Thyroid gland (tissue), 4 donors: ENCODE measurements at places on chromosomes 11 and 22. TPM values are rescaled to one million over a fixed set of nuclear protein-coding genes. Genes with fewer than 3 reads are reported as not detected.

Gene NCAM1
- total RNA-seq: 120 TPM

Gene APOBEC3C
- 8.3 TPM for total RNA-seq

Gene TRPM5
- 2.4 TPM for total RNA-seq

Gene OR56A5
- total RNA-seq: not detected

Gene SLC15A3
- total RNA-seq: 6.3 TPM

DNA sequence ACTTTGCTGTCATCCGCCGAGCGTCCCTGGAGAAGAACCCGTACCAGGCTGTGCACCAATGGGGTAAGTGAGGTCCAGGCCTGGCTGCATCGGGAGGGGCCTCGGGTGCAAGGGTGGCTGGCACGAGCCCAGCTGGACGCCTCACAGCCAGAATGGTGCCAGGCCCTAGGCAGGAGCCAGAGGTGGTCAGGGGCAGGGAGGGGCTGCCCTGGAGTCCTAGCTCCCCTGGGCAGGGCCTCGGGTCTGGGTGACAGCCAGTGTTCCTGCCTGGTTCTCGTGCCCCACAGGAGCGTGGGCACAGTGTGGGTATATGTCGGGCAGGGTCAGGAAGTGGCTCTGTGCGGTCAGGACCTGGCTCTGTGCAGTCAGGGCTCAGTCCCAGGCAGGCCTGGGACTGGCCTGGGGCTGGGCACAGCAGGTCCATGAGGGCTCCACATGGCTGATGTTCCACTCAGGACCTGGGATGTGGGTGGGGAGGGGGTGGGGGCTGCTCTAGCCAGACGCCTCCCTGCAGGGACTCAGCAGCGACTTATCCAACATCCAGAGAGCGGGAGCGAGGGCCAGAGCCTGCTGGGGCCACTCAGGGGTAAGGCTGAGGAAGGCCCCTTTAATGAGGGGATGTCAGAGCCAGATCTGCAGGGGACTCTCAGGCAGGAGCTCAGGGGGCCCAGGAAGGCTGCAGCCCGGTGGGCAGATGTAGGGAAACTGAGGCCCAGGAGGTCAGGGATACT, 1.2 kb downstream of the TSPAN32 start:
- DNase-seq: peak; percentile 64
- no peaks in the 10 kb centered on the region for H3K36me3 ChIP-seq
- H3K4me3 ChIP-seq: no peak overlapping the region
- H3K27me3 ChIP-seq: no peaks in the 10 kb centered on the region
- peaks cover 10% of the 10 kb centered on the region for H3K4me1 ChIP-seq

DNA sequence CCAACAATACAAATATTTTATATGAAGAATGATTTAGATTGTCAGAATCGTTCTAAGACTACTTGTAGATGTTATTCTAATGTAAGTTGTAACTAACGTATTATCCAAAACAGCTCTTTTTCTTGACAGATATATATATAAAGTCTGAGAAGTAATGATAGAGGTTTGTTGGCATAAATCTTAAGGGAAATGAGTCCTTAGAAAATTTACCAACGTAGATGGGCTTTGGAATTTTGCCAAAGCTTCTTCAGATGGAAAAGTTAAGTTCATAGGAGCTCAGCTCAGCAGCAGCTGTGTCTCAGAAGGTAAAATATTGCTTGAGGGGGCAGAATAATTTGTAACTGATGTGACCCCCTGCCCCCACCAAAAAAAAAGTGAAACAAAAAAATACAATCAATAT, 66.7 kb downstream of the BID start:
- DNase-seq: no peak
- H3K36me3 ChIP-seq: no peaks in the 10 kb centered on the region
- no peak overlapping the region for H3K4me3 ChIP-seq

- H3K36me3 ChIP-seq: no peaks in the 10 kb centered on the region
- no peak overlapping the region for H3K4me3 ChIP-seq
- DNase-seq: no peak
- no peaks in the 10 kb centered on the region for H3K27me3 ChIP-seq
- no peak overlapping the region for H3K27ac ChIP-seq
- H3K4me1 ChIP-seq: no peaks in the 10 kb centered on the region
These were observed 929.8 kb upstream of the CNTN5 start for GRCh38 chr11:98090861-98091505.

- no peaks in the 10 kb centered on the region for H3K27me3 ChIP-seq
- no peaks in the 10 kb centered on the region for H3K36me3 ChIP-seq
- DNase-seq: no peak
- H3K4me1 ChIP-seq: peaks cover 7% of the 10 kb centered on the region
- H3K4me3 ChIP-seq: no peak overlapping the region
These were observed 110.9 kb downstream of the RASSF10 start for GRCh38 chr11:13119941-13120520.

DNA sequence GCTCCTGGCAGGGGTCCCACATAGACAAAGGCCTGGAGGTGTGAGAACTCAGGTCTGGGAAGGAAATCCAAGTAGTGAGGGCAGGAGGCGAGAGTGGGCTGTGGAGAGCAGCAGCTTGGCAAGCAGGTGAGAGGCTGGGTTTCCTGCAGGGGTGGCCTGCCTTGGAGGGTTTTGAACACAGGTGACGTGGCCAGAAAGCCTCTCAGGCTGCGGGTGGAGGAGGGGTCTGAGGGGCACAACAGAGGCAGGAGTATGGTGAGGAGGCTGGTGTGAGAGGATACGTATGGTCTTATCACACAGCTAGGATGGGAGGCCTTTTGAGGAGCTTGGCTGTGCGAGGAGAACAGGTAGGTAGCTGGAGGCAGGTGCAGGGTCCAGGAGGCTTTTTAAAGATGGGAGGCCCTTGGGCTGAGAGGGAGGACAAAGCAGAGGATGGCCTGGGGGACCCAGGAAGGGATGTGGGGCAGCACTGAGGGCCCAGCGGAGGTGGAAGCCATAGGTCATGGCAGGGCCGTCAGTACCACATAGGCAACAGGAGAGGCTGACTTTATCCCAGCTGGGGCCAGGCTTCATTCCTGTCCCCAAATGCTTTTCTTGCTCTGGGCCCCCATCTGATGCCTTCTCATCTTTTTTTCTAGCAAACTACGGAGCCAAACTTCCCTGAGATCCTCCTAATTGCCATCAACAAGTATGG, 84.4 kb downstream of the MYO7A start:
- no peaks in the 10 kb centered on the region for H3K36me3 ChIP-seq
- H3K4me1 ChIP-seq: no peaks in the 10 kb centered on the region
- H3K27ac ChIP-seq: no peak overlapping the region
- H3K4me3 ChIP-seq: no peak overlapping the region
- no peak for DNase-seq

- no peaks in the 10 kb centered on the region for H3K4me1 ChIP-seq
- no peak overlapping the region for H3K27ac ChIP-seq
- no peaks in the 10 kb centered on the region for H3K36me3 ChIP-seq
- H3K4me3 ChIP-seq: no peak overlapping the region
- no peaks in the 10 kb centered on the region for H3K27me3 ChIP-seq
- DNase-seq: no peak
These were observed 269.0 kb downstream of the OPCML start for GRCh38 chr11:133263332-133263731.

- no peaks in the 10 kb centered on the region for H3K27me3 ChIP-seq
- H3K27ac ChIP-seq: no peak overlapping the region
- H3K4me3 ChIP-seq: no peak overlapping the region
- peaks cover 34% of the 10 kb centered on the region for H3K36me3 ChIP-seq
- no peak for DNase-seq
- peaks cover 16% of the 10 kb centered on the region for H3K4me1 ChIP-seq
These were observed 30.4 kb downstream of the MAFF start for GRCh38 chr22:38232196-38232595.

DNA sequence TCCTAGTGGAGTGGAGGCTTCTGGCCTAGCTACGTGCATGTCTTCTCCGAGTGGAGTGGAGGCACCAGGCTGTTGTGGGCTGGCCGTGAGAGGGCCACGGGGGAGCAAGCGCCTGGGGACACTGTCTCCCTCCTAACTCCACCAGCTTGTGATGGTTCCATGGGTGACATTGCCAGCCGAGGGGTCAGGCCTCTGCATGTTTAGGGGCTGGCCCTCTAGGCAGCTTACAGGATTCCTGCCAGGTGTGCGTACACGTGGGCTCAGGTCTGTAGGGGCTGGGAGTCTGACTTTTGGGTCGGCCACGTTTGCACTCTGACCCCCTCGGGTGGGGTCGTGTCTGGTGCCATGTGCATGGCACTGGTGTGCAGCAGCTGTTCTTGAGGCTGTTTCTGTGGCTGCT, 31.6 kb downstream of the TBC1D22A start:
- no peaks in the 10 kb centered on the region for H3K4me1 ChIP-seq
- H3K27ac ChIP-seq: no peak overlapping the region
- peaks cover 23% of the 10 kb centered on the region for H3K36me3 ChIP-seq

DNA sequence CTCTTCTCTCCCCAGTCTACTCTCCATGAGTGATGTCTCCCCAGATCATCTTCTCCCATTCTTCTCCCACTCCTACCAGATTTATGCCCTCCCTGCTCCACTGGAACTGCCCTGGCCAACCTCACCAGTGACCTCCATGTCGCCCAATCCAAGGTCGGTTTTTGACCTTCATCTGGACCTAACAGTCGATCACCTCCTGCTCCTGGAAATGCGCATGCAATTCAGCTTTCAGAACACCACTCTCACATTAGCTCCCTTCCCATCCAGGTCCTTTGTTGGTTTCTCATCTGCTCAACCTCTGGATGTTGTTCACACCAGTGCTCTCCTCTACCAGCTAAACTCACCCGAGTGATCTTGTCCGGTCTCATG, 5.3 kb downstream of the RIBC2 start:
- no peak overlapping the region for H3K4me3 ChIP-seq
- H3K27ac ChIP-seq: no peak overlapping the region
- no peaks in the 10 kb centered on the region for H3K36me3 ChIP-seq
- H3K4me1 ChIP-seq: peaks cover 4% of the 10 kb centered on the region
- H3K27me3 ChIP-seq: no peaks in the 10 kb centered on the region
- no peak for DNase-seq

DNA sequence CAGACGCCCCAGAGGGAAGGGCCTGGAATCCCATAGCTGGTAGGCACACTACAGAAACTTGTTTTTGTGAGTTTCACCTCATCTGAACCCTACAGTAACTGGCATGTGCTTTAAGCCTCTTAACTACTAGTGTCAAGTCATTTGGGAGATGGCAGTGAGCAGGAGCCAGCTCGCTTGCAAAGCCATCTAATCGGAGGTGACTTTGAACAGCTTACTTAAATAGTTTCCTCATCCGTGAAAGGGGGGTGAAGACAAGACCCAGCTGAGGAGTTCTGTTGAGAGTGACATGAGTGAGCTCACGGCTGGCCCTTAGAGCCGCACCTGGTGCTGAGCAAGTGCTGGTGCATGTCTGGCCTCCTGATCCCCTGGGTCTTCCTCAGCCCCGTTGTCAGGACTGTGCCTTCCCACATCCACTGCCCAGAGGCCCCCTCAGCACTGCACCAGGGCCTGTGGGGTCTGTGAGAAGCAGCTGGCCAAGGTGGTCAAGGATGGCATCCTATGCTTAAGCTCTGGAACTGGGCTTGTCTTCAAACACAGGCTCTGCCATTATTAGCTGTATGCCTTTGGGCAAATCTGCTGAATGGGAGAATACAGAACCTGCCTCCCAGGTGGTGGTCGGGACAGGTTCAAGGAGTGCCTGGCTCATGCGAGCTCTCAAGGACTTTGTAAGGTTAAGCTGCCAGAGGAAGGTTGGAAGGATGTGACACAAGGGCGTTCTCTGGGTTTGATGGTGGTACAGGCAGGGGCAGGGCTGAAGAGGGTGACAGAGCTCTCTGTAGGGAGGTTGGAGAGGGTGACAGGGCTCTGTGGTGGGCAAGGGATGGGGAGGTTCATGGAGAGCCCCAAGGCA, 27.3 kb downstream of the INCENP start:
- no peak overlapping the region for H3K4me3 ChIP-seq
- H3K27ac ChIP-seq: no peak overlapping the region
- DNase-seq: no peak
- H3K27me3 ChIP-seq: no peaks in the 10 kb centered on the region
- peaks cover 7% of the 10 kb centered on the region for H3K36me3 ChIP-seq
